ENCODE measurements at places on chromosomes 5 and 9.

DNA sequence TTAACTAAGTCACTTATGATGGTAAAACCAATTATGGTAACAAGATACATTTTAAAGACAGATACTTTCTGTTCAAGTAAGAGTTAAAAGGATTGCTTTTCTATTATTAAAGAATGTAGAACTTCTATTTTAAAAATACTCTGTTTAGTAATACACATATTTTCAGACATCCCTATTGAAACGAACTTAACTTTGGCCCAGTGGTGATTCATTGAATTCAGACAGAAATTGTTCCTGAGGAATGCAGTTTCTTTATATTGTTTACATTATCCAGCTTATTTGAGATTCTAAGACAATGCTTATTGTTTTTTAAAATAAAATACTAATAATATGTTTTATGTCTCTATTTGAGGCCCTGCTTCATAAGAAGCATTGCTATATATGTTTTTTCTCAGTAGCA lies 816.4 kb downstream of the SEMA5A start:
- DNase-seq: no peak

DNA sequence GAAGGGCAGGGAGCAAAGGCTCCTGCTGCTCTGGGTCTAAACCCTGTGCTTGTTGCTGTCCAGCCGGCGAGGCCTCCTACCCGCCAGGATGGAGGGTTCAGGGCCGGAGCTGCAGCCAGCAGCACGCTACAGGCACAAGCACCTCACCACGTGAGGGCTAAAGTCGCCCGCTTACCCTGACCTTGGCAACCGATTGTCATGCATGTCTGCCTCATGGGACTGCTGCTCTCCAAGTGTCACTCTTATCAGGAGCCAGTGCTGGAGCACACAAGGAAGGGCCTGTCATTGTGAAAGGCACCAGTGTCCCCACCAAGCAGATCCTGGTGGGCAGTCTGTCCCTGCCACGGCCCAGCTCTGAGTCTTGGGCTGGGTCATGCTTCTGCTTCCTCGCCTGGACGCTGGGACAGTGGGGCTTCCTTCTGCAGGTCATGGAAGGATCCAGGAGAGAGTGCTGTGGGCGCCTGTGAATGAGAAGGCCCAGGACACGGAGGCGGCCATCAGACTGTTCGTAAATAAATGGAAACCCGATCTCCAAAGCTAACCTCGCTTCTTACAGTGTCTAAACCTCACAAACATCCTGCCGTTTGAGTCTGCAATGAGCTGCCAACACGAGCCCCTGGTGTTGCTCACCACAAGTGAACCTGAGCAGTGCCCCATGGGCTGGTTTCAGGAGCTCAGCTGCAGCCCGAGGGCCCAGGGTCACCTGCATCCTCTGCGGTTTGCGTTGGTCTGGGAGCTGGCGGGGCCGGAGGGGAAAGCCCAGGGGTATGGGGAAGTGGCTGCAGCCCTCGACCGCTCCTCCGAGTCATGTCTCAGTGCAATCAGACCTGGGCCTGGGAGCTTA lies 58.2 kb upstream of the RXRA start:
- DNase-seq: no peak

DNA sequence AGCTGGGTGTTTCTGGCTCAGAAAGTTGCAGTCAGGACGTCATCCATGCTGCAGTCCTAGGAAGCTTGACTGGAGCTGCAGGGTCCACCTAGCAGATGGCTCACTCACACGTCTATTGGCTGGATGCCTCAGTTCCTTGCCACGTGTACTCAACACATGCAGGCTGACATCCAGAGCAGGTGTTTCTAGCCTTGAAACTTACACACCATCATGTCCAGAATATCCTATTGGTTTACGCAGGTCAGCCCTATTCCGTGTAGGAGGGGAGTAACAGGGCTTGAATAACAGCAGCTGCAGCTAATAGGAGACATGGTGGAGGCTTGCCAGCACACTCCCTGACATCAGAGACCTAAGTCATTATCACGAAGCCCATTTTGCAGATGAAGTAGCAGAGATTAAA lies 473.5 kb downstream of the ACTL7B start:
- no peak for DNase-seq

GRCh38 chr5:116923344-116923743 lies 348.7 kb upstream of the SEMA6A start:
- no peak for DNase-seq

DNA sequence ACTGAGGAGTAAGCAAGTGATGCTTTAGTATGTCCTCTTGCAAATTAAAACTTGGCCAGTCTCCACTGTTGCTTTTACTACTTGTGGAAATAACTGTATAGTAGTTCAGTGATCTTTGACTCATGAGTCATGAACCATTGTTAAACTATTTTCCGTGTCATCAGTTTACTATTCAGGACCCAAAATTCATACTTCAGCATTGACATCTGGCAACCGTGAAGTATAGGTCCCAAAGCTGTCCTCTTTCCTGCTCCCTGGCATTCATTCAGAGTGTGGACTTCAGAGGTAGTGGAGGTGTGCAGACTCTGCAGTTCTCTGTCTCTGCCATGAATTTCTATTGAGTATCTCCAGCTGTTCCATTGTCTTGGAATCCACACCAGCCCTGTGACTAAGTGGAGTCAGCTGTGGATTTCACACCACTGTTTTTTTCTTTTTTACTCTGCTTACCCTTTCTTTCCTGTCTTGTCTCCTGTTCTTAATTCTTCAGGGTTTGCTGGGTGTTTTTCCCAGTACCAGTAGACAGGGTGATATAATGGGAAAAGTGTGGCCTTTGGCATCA lies 7.5 kb downstream of the TDRD7 start:
- no peak for DNase-seq

GRCh38 chr5:75331-76320 lies 16.3 kb upstream of the PLEKHG4B start:
- no peak for DNase-seq

DNA sequence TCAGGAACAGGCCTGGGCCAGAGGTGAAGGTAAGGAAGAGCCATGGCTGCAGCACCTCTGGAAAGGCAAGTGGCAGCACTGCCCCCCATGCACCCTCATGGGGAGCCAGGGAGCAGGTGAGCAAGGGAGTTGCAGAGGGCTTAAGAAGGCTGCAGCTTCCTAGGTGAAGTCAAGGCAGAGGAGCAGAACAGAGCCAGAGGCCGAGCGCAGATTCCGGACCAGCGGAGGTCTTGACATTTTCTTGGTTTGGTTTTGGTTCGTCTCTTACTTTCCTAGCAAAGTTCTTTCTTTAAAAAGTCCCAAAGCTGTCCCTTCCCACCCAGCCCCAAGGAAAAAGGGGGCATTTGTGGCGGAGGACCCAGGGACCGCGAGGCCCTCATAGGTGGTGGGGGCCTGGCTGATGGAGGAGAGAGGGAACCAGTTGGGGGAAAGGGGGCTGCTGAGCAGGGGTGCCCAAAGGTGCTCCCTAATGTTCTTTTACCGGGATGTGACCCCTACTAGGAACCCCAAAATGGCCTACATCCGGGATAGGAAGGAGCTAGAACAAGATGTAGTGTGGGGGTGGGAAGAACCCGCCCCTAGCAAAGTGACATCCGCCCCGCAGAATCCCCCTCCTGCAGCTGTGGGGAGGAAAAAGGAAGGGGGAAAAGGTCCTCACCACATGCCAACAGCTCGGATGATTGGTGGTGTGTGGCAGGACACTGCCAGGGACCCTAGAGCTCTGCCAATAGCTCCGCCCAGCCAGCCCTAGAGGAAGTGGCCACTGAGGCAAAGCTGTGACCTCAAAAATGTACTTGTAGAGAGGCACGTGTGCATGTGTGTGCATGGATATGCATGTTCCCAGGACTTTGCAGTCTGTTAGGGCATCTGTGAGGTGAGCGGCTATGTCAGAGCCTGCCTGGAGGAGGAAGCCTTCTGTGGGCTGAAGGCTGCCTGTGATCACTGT lies 914 bp upstream of the CD72 start:
- DNase-seq: peak; percentile 66

DNA sequence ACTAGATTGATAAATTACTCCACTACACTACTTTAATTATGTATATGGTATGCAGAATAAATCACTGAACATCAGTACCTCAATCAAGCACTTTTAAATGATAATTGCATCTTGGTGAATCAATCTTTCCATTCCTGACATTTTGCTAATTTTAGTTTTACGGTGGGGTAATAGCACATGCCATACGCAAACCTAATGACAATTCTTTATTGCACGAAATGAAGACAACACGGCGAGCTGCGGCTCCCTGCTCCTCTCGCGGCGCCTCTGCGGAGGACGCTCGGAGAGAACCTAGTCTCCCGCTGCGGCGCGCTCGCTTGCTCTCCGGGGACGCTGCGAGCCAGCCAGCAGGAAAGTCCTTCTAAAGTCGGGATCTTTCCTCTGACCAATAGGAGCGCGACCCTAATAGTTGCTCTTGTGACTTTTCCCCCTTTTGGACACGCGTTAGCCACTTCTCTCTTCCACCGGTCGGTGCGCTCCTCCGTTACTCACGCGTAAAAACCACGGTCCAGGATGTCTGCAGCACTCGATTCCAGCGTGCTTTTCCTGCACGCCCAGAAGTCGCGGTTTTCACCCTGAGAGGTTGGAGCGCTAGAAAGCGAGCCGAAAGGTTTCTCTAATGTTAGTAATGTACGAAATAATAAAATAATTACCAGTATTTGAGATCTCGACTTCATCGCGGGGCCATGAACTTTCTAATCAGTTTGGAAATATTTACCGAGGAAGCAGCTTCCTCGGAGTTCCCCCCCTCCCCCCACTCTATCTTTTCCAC lies 1.0 kb upstream of the MEF2C start:
- DNase-seq: no peak

- no peak for DNase-seq
Observed at GRCh38 chr9:92501671-92502393, 19.5 kb upstream of the ASPN start.

DNA sequence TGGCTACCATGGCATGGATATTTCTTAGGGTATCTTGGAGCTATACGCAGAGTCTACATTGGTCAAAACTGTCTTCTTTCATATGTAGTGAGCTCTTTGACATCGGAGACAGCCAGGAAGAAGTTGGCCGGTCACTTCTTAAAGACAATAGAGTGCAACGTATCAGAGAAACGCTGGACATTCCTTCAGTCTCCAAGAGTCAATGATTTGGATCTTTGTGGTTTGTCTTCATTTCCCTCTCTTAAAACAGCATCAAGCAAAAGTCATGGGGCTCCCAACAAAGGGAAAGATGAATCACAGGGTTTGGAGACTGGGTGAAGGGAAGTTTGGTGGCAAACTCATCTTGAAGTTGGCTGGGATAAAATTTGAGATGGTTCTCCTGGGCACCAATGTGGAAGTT lies 320.1 kb downstream of the AGTPBP1 start:
- DNase-seq: no peak
